Activated naive CD4-positive, alpha-beta T cell treated with anti-CD3 and anti-CD28 coated beads, Interleukin-2, amount 10 ng/mL, durations not matched to agents 7 days and 5 days (primary cell): ENCODE measurements at places on chromosomes 11 and 22.

- DNase-seq, result no peak
Observed at GRCh38 chr11:23944923-23945322, 551.9 kb upstream of the LUZP2 start.

- no peak for DNase-seq
Observed at GRCh38 chr11:89381094-89381493, 110.1 kb downstream of the NOX4 start.

DNA sequence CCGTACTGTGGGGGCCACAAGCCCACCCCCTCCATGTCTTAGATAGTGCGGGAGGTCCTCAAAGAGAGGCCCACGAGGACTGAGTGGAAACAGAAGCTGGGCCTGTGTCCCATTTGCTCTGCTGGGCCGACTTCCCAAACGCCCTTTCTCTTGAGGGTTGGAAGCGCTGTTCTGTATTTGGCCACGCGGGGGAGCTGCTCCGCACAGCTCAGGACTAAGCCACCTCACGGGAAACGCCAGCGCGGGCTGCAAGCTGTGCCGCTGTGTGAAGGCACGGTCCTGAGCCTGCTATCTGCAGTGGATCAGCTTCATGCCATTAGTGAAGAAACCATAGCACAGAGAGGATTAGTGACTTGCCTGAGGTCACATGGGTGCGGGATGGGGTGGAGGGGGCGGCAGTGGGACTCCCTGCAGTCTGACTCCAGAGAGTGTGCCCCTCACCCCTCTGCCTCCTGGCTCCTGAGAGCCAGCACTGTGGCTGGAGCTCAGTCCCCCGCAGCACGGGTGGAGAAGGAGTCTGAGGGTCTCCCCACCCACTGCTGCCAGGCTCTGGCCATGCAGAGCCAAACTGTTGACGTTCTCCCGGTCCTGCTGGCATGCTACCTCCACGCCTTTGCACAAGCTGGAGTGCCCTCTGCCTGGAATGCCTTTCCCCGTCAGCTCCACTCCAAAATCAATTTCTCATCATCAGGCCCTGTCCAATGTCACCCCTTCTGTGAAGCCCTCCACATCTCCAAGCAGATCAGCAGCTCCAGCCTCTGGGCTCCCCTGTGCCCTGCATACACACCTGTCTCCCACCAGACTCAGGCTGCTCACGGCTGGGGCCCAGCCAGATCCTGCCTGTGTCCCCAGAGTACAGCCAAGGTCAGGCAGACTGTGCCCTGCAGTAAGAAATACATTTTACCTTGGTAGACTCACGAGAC lies 51.5 kb upstream of the LRRC32 start:
- peak; percentile 83 for DNase-seq

- peak; percentile 82 for DNase-seq
Observed at GRCh38 chr22:20130731-20131596, 640 bp upstream of the ZDHHC8 start.

- DNase-seq, result no peak
Observed at GRCh38 chr11:35006389-35007128, 90.1 kb downstream of the PDHX start.

DNA sequence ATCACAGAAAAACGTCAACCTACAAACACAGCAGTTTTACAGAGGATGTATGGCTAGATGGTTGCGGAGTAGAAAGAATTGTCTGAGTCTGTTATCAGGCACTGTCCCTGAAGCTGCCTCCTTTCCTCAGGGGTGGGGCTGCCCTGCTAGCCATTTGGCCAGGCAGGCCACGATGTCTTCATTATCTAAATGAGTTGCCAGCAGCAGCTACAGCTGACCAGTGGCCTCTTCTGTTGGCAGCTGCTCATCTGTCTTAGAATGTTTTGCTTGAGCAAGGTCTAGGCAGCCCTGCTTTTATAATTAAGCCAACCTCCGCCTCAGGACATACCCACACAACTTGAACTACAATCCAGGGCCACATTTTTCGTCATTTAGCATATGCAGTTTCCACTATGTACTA lies 17.5 kb downstream of the SLC6A5 start:
- no peak for DNase-seq

GRCh38 chr22:36339171-36340065 lies 48.3 kb downstream of the MYH9 start:
- no peak for DNase-seq

GRCh38 chr11:43923406-43924111 lies 18.9 kb upstream of the C11orf96 start:
- no peak for DNase-seq

DNA sequence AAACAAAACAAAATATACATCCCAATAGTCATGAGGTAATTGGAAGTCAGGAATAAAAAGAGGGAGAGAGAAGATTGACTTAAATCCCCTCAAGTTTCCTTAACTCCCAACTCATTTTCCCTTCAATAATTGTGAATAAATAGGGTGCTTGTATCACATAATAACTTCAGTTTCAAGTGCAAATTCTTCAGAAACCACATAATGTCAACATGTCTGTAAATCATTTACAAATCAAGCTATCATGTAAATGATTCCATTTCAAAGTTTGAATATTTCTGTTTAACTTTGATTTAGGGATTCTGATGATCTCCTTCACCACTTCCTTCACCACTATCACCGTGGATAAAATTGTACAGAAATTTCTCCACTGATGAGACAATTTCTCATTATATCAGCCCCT lies 23.2 kb downstream of the CASP5 start:
- DNase-seq, result no peak

GRCh38 chr11:102813484-102813883 lies 15.5 kb upstream of the MMP1 start:
- DNase-seq, result no peak

DNA sequence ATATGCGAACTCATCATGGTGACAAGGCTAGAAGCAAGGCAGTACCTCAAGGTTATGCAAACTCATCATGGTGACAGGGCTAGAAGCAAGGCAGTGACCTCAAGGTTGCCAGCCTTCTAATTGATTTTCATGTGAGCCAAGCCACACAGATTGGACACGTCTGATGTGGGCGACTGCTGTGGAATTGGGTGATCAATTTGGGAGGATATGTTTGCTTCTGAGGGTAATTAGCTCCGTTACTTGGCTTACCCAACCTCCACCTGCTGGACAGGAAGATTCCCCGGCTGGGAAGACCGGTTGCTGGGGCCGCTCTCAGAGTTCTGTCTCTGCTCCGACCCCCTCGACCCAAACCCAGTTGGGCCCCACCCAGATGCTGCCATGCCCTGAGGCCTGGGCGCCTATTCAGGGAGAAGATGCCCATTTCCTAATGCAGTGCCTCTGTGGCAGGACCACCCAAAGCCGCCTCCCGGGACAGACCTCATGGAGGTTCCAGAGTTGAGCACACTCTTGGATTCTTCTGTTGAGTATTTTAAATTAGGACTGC lies 69.9 kb upstream of the SHANK2 start:
- no peak for DNase-seq

GRCh38 chr11:3841426-3842350 lies 929 bp upstream of the RHOG start:
- peak; percentile 95 for DNase-seq

- DNase-seq, result no peak
Observed at GRCh38 chr11:118622376-118623268, 15.2 kb downstream of the PHLDB1 start.

- no peak for DNase-seq
Observed at GRCh38 chr11:1557904-1558774, 13.9 kb downstream of the DUSP8 start.

- DNase-seq, result peak; percentile 84
Observed at GRCh38 chr11:128302425-128303186, 284.8 kb downstream of the ETS1 start.

DNA sequence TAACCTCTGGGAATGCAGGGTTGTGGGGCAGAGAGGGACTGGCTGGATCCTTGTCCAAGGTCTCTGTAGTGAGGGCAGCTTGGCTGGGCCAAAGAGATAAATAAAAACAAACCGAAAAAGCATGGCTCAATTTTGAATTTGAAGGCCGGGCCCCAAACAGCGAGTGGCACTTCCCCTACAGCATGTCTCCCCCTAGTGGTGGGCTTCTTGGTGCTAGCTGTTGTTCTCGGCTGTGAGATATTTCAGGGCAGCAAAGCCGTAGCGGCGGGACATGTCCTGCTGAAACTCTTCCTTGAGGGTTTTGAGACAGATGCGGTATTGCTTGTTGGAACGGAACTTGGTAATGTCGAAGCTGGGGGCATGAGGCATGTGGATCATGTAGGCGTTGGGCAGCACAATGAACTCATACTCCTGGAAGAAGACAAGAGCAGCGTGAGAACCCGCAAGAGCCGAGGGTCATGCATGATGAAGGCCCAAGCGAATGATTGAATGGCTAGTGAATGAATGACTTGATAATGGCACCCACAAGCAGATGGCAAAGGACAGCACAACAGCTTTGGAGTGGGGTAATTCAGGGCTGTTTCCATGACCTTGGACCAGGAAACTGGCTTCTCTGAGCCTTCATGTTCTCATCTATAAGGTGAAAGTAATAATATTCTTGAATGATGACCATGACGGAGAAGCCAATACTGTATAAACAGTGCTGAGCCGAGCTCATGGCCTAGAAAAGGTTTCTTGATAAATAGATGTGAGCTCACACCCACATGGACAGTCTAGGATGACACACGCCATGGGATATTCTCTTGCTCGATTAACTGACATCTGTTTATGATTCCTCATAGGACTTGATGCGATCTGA lies 216.3 kb upstream of the SYN3 start:
- no peak for DNase-seq

- DNase-seq, result no peak
Observed at GRCh38 chr11:134956450-134957210, 544.6 kb upstream of the B3GAT1 start.

GRCh38 chr11:36885154-36885553 lies 287.1 kb upstream of the RAG2 start:
- DNase-seq, result no peak

DNA sequence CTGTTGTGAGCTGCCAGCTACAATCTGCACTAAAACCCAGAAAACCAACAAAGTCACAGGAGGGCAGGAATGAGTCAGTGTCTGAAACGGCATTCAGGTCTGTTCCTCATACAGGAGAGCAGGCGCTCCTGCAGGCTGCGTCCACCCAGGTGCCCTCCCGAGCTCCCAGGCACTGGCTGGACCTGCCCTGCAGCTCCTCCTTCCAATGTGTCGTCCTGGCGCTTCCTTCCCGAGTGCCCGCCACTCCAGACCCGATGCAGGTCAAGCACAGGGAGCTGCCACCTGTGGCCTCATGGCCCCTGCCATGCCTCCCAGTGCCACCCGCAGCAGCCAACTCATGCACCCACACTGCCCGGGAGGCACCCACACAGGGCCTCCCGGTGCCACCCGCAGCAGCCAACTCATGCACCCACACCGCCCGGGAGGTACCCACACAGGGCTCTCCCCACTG lies 12.0 kb downstream of the BRD1 start:
- no peak for DNase-seq

DNA sequence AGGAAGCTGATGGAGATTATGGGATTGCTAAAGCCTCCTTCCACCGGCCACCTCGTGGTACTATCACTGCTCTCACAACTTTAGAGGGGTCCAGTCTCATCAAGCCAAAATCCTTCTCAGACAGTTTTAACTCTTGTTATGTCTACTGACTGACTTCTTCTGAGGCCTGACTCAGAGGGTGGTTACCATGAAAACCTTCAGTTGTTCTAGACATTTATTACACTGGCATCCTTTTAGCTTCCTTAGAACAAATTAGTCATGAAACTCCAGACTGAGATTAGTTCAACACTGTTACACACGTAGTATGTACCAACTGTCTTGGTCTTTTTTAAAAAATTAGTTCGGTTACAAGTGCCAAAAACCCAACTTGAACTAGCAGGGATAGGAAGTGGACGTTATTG lies 7.5 kb downstream of the DIXDC1 start:
- DNase-seq, result no peak

DNA sequence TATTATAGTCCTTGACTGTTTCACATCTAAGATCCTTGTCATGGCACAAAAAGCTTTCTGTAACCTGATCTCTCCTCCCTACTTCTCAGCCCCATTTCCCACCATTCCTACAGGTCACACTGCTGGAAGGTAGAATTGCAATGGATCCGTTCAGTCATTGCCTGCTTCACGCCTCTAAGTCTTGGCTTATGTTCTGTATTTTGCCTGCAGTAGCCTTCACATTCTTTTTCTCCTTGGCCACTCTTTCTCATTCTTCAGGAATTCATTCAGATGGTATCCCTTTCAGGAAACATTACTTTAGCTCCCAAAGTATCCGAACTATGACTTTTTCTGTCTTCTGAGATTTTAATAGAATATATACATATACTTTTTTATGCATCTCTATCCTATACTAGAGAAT lies 731.5 kb downstream of the NTM start:
- DNase-seq, result no peak

DNA sequence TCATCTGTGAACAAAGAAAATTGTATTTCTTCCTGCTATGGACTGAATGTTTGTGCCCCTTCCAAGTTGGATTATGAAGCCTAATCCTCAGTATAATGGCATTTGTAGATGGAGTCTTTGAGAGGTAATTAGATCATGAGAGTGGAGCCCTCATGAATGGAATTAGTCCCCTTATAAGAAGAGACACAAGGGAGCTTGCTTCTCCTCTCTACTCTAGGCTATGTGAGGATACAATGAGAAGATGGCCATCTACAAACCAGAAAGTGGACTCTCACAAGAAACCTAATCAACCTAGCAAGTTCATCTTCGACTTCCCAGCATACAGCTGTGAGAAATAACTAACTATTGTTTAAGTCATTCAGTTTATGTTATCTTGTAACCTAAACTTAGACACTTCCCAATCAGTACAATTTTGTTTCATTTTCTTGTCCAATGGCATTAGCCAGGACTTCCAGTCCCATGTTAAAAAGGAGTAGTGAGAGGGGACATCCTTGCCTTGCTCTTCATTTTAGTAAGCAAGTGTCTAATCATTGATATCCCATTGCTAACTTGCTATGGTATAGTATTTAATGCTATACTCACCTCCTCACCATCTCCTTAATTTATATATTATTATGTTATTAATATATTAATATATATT lies 45.7 kb downstream of the PDGFD start:
- no peak for DNase-seq

DNA sequence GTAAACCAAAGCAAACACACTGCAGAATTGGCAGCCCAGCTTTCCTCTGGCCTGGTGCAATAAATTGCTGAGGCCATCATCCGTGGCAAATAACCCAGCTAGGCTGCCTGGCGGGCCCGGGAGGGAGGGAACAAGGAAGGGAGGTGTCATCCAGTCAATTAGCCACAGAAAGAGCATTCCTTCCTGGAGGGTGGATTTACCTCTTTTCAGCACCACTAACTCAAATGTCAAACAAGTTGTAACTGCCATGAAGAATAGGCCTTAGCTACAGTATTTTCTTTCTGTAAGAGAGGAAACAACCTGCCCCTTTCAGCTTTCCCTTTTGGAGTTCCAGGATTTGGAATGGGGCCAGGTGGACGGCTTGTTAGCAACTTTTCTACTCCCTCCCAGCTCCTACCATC lies 163.8 kb upstream of the BDNF start:
- no peak for DNase-seq

- no peak for DNase-seq
Observed at GRCh38 chr22:35344956-35345690, 35.8 kb upstream of the HMOX1 start.
